ENCODE measurements at places on chromosomes 7 and 10.

DNA sequence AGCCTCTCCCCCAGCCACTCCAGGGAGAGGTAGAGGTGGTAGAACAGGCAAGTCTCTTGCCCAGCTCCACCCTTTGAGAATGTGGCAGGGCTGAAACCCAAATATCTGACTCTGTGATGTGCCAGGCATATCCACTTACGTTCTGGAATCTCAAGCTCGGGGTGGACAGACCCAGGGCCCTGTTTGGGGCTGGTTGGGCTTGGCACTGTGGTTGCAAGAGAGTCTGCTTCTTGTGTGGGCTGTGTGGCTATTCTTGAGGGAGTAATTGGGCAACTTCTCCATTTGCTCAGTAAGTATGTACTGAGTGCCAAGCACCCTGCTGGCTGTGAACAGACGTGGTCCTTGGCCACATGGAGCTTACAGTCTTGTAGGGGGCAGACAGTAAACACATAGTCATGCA lies 4.7 kb downstream of the UBTD1 start:
- DNase-seq = no peak

GRCh38 chr10:124688889-124689670 lies 55.1 kb downstream of the FAM53B start:
- peak; percentile 82 for DNase-seq

GRCh38 chr7:89927762-89928161 lies 226.5 kb upstream of the STEAP1 start:
- no peak for DNase-seq

- DNase-seq = peak; percentile 23
Observed at GRCh38 chr10:12975906-12976305, 25.6 kb downstream of the CCDC3 start.

DNA sequence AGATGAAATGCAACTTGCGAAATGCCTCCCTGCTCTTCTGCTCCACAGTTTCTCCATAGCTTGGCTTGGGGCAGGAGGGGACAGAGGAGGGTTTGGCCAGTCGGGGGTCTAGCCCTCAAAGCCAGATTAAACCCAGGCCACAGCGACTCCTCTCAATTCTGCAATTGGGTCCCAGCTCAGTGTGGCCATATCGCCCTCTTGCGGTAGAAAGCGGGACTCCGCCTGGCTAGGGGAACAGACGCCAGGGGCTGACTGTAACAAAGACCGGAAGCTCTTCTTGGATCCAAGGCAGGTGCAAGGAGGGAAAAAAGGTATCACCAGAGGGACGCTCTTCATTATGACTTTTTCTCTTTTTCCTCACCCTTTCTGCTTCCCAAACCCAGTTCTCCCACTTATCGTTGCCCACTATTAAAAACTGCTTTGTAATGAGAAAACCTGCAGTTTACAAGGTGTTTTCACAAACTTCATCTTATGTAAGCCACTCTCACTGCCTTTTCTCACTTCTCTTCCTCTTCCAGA lies 36.6 kb upstream of the TNPO3 start:
- DNase-seq = peak; percentile 70

DNA sequence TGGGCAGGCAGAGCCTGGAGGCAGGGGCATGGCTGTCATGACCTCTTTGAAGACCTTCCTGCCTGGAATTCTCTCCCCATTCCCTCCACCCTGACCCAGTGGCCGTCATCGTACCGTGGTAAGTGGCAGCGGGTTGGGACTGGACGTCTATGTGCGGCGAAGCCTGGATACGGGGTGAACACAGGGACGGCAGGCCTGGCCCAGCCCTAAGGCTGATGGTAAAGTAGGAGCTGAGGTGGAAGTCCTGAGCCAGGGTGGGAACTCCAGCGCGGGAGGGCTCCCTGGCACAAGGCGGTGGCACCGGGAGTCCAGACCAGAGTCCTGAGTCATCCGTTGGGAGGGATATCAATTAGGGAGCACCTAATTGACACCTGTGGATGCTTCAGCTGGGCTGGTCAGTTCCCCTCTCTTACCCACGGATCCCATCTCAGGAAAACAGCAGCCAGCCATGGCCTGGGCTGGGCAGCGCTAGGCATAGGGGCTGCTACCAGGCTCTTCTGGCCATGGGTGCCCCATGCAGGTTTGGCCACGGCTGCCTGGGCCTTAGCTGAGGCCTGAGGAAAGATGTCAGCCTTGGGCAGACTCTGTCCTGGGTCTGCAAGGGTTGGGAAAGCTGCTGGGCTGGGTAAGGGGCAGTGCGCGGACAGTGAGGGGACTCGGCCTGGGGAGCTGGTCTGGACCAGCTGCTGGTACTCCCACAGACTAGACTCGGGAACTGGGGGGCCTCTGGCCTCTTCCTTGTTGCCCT lies 3.3 kb downstream of the PPIF start:
- DNase-seq = no peak

DNA sequence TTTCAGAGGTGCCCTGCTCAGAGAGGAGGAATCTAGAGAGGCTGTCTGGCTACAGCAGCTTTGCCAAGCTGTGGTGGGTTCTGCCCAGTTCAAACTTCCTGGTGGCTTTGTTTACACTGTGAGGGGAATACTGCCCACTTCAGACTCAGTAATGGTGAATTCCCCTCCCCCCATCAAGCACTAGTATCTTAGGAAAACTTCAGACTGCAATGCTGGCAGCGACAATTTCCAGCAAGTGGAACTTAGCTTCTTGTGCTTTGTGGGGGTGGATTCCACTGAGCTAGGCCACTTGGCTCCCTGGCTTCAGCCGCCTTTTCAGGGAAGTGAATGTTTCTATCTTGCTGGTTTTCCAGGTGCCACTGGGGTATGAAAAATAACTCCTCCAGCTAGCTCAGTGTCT lies 42.8 kb downstream of the CYP2C8 start:
- no peak for DNase-seq

- no peak for DNase-seq
Observed at GRCh38 chr10:12667052-12667451, 317.7 kb downstream of the CAMK1D start.

GRCh38 chr10:133309720-133310398 lies 1.1 kb downstream of the ZNF511 start:
- no peak for DNase-seq

- no peak for DNase-seq
Observed at GRCh38 chr10:24542314-24543270, 181.1 kb downstream of the ARHGAP21 start.

DNA sequence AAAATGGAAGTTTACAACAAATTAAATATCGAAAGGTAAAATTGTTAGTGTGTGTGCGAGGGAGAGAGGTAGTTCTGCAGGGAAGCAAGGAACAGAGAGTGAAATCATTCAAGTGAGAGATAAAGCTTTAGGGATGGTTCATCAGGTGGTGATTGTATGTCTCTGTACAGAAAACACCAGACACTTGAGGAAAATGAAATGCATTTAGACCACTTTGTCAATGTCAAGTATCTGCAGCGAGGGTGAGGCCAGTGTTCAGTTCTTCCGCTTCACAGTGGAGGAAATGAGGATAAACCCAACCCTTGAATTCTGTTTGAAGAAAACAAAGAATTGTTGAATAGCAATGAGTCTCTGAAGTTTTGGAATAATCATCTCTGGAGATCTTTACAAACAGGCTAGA lies 14.4 kb upstream of the ITGB1 start:
- DNase-seq = no peak

GRCh38 chr7:11707606-11708193 lies 124.3 kb downstream of the THSD7A start:
- DNase-seq = no peak

- no peak for DNase-seq
Observed at GRCh38 chr10:95444792-95445191, 116.4 kb downstream of the SORBS1 start.

Measured in epithelial cell of esophagus (primary cell).